KG1 (cell line): ENCODE measurements at places on chromosomes 3 and 15.

DNA sequence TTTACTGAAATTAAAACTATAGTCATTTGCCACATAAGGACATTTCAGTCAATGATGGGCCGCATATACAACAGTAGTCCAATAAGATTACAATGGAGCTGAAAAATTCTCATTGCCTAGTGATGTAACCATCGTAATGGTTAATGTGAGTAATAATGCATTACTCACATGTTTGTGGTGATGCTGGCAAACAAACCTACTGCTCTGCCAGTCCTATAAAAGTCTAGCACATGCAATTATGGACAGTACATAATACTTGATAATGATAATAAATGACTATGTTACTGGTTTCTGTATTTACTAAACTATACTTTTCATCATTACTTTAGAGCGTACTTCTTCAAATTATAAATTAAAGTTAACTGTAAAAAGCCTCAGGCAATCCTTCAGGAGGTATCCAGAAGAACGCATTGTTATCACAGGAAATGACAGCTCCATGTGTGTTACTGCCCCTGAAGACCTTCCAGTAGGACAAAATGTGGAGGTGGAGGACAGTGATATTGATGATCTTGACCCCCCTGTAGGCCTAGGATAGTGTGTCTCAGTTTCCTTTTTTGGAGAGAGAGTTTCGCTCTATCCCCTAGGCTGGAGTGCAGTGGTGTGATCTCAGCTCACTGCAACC, 102.7 kb downstream of the ATP1B3 start:
- DNase-seq, result no peak

- DNase-seq, result peak; percentile 9
Measured at GRCh38 chr3:67362686-67363085, 291.7 kb downstream of the SUCLG2 start.

DNA sequence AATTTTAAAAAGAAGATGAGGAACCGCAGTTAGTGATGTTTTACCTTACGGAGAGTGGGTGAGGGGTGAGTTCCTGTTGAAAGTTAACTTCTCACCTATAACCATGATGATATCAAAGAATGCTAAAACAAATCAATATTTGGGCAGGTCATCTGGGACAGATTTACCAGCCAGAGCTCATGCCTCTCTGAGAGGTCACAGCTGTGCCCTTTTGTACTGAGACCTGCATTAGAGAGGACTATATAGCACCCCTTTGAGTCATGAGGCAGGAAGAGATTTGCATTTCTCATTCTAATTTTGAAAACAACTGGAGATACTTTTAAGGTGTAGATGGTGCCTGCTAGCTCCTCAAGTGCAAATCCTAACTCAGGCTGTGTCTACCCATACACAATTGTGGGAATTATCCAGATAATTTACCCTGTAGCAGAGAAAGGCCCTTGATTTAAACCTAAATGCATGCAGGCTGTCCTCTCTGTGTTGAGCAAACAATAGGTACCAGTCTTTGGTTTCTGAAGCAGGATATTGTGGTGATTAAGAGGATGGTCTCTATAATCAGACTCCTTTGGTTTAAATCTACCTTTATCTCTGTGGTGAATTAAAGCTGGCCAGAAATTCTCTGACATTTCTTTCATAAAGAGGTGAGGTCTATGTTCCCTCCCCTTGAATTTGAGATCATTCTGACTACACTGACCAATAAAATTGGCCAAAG, 5.8 kb upstream of the TM4SF4 start:
- DNase-seq, result no peak

- no peak for DNase-seq
Measured at GRCh38 chr15:39565851-39566250, 15.0 kb upstream of the THBS1 start.

DNA sequence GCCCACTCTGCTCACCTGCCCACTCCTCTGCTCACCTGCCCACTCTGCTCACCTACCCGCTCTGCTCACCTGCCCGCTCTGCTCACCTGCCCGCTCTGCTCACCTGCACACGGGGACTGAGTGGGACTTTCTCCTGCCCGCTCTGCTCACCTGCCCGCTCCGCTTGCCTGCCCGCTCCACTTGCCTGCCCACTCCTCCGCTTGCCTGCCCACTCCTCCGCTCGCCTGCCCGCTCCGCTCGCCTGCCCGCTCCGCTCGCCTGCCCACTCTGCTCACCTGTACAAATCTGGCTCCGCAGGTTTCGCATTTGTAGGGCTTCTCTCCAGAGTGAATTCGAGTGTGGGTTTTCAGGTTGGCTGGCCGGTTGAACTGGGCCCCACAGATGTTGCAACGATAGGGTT, 20.0 kb downstream of the BCL6 start:
- no peak for DNase-seq

- DNase-seq, result no peak
Measured at GRCh38 chr15:49918121-49918520, 200.9 kb downstream of the ATP8B4 start.

- no peak for DNase-seq
Measured at GRCh38 chr3:170137986-170138385, 43.5 kb downstream of the PHC3 start.

- no peak for DNase-seq
Measured at GRCh38 chr15:94370936-94371285, 139.6 kb downstream of the MCTP2 start.

GRCh38 chr3:9911863-9912262, 5.0 kb upstream of the IL17RC start:
- no peak for DNase-seq

- no peak for DNase-seq
Measured at GRCh38 chr3:146709969-146710368, 104.8 kb upstream of the PLSCR5 start.

GRCh38 chr3:102741105-102741504, 306.3 kb downstream of the ZPLD1 start:
- DNase-seq, result no peak

GRCh38 chr3:128489674-128489926, 3.4 kb downstream of the GATA2 start:
- no peak for DNase-seq

DNA sequence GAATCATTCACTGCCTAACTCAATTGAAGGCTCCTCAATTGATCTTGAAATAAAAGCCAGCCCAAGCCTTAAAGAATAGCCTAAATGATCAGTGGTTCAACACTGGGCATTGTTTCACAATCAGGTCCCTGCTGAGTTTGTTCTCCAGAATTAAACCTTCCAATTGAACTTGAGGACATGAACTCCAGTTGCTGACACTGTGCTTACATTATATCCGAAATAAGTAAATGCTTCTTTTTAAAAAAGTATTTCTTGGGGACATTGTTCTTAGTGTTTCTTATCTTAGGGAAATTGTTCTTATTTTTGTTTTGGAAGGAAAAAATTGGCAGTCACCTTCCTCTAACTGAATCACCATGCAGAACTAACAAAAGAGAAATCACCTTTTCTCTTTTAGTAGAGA, 450.2 kb downstream of the RBMS3 start:
- no peak for DNase-seq

- no peak for DNase-seq
Measured at GRCh38 chr15:63449731-63450130, 54.7 kb upstream of the USP3 start.

- DNase-seq, result no peak
Measured at GRCh38 chr15:38687775-38688495, 123.3 kb upstream of the RASGRP1 start.

DNA sequence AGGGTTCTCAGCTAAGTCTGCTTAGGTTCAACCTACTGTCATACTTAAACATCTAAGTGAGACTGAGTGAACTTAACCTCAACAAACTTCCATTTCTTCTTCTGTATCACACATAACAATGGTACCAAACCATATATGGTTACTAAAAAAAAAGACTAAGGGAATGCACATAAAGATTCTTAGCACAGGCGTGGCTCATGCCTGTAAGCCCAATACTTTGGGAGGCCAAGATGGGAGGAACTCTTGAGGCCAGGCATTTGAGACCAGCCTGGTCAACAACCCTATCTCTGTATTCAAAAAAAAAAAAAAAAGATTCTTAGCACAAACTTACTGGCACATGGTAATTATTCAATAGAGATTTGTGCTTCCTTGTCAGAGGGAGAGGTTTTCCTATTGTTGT, 57.9 kb downstream of the ACAP2 start:
- DNase-seq, result no peak

- no peak for DNase-seq
Measured at GRCh38 chr3:112437146-112438022, 61.9 kb downstream of the BTLA start.
